ENCODE measurements at places on chromosomes 7 and 10. TPM values are rescaled to one million over a fixed set of nuclear protein-coding genes. Genes with fewer than 3 reads are reported as not detected.

- DNase-seq = no peak
Observed at GRCh38 chr10:129883626-129884397, 80.3 kb downstream of the EBF3 start.

The CAMK2G gene
- total RNA-seq = 26.2 TPM

DNA sequence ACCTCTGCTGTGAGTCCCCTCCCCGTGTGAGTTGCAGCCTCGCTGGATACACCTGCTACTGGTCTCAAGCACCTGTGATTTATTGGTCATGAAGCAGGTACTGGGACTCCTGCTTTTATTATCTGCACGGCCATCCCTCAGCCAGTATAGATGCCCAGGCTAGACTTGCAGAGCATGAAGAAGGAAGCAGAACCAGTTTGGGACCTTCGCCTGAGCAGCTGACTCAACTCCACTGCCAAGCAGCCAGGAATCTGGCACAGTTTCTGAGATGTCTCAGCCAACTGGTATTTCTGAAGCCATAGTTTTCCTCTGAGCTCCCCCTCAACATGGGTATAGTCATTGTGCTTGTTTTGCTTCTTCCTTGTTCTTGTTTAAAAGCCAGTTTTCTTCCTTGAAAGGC lies 28.0 kb upstream of the SLC39A12 start:
- no peak for DNase-seq

GRCh38 chr10:111491154-111491553 lies 414.3 kb downstream of the ADRA2A start:
- DNase-seq = no peak

- DNase-seq = no peak
Observed at GRCh38 chr10:93126483-93127052, 52.9 kb downstream of the CYP26A1 start.

DNA sequence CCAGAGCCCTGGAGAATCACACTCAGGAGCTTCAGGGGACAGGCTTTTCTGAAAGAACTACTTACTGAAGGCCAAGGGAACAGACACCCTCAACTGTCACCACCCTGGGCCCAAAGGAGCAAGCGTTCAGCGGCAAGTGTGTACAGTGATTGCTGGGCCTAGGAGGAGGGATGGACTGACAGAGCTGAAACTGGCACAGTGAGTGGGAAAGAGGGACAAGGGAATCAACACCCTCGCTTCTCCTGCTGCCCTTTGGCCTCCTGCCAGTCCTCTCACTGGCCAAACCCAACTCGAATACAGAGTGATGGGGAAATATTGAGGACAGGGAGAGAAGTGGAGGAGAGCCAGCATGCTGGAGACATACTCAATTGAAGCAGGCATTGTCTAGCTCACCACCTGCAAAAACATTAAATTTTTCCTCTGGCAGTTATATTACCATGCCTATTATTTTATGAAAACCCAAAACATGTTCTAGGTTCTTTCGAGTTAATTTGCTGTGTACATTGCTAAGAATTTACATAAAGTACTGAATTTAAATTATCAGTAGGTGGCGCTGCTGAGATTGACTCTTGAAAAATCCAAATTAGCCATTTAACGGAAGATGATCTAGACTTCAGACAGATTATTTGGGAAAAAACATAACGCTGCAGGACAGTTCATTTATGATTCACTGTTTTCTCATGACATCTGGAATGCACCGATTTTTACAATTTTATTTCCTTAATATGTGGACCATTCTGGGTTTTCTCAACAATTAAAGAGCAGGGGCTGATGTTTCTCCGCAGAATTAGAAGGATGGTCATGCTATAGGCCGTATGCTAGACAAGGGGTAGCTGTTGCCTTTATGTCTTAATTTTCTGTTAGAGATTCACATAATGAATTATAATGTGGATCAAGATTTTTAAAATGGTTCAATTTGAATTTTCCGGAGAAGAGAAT lies 14.7 kb upstream of the TMEM236 start:
- DNase-seq = no peak

The FOXP2 gene
- not detected for total RNA-seq

DNA sequence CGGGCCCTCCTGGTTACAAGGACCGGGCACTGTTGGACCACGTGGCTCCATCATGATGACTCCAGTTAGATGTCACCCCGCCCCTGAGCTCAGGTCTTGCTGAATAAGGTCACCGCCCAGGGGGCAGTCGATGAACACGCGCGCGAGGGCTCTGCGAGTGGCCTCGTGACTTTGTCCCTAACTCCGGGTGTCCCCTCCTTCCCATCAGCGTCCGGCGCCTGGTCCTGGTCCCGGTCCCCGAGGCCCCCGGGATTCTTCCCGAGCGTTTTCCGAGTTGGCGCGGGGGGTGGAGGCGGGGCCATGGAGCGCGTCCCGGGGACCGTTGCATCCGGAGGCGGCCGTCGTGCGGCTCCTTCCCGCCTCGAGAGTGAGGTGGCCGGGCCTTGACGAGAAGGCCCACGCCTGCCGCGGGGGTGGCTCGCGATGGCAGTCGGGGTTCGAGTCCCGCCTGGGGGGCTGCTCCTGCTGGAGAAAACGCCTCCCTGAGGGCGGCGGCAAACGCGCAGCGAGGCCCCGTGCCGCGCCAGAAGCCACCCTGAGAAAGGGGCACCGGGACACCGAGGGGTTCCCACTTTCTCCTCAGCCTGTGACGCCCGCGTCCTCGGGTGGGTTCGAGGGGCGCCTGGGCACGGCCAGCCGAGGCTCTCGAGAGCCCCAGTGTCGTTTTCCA lies 569 bp upstream of the NPTX2 start:
- no peak for DNase-seq

The SPDYE8 gene
- not detected for total RNA-seq

The C10orf90 gene
- not detected for total RNA-seq

Measured in activated naive CD4-positive, alpha-beta T cell treated with anti-CD3 and anti-CD28 coated beads, Interleukin-2, amount 50 U/mL, for 72 hours (primary cell).